ENCODE measurements at places on chromosomes 1 and 21.
A peak's percentile ranks its signal among the peaks of the same experiment; 100 is the strongest.

DNA sequence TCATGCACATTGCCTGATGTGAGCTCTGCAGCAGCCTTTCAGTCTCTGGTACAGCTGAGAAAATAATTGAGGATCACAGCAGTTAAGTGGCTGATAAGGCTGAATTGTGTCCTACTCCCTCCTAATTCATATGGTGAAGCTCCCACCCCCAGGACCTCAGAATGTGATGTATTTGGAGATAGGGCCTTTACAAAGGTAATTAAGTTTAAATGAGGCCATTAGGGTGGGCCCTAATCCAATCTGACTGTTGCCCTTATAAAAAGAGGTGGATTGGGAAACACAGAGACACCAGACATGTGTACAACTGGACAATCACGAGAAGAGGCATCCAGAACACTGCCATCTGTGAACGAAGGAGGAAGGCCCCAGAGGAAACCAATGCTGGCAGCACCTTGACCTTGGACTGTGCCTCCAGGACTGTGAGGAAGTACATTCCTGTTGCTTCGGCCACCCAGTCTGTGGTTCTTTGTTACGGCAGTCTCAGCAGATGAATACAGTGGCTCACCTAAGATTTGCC lies 148.1 kb downstream of the TRABD2B start:
- DNase-seq: no peak

DNA sequence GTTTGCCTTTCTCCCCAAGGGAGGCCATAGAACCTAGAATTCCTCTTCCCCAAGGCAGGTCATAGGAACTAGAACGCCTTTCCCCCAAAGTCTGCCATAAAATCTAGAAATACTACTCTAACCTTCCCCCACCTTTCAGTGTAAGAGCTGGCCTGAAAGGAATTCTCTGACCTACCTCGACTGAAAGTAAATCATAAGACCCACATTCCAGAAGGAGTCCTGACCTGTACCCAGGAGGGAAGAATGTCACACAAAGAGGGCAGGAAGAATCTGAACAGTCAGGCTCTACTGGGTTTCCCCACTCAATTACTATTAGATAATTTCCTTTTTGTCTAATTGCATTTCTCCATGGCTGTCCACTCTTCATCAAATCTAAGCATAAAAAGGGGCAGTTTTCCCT lies 5.7 kb upstream of the ATG4C start:
- no peak for DNase-seq

GRCh38 chr1:151156515-151156819 lies at the start of gene TNFAIP8L2:
Gene TNFAIP8L2 (plus strand): TSS chr1:151156649. CDS start chr1:151158698, 2,049 bp downstream.
- peak; percentile 90 for DNase-seq

- DNase-seq: peak; percentile 50
Observed at GRCh38 chr1:168341483-168341975, 60.9 kb downstream of the TBX19 start.

DNA sequence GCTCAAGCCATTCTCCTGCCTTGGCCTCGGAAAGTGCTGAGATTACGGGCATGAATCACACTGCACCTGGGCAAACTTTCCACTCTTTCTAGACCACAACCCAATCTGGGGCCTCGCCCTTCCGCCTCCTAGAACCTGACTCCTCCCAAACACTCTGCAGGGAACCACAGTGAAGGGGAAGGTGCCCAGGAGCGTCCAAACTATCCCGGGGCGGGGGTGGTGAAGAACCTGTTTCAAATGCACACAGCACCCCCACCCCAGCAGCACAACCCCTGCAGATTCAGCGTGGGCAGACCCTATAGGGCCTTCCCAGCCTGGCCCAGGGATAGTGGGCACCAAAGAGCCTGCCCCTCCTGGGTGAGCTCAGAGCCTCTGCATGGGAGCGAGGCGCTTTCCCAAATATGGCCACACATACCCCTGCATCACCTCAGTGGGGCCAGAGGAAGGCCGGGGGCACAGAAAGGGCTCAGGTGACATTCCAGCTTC lies 86.9 kb downstream of the STUM start:
- no peak for DNase-seq

DNA sequence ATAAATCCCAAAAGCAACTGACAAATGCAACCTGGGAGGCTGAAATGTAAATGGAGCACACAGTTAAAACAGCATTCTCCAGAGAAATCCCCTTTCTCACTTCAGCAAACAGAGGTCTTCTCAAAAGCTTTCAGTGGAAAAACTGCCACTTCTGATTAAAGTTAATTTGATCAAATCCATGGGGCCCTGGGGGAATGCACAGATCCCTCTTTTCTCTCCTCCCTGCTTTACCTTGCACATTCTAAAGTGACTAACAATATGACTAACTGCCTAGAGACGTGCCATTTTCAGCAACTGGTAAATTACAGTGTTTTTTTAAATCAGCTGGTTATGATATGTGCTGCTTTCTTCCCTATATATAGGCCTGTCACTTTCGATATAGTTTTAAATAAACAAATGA lies 142.5 kb downstream of the RERE start:
- DNase-seq: no peak

DNA sequence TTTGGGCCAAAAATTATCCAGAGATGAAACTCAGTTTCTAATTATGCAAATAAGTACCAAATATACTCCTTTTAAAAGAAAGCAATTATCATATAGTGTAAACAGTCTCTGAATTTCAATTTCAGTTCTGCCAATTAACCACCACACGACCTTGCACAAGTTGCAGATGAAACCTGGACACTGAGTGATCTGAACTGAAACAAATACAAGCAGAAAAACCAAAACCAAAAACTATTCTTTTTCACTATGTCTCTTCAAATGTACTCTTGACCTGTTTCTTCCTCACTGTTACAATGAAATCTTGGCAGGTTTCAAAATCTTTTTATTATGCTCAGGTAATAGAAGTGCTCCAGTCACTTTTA lies 79.2 kb downstream of the TYW3 start:
- DNase-seq: no peak

GRCh38 chr1:85245456-85245855 lies 14.0 kb downstream of the C1orf52 start:
- no peak for DNase-seq

DNA sequence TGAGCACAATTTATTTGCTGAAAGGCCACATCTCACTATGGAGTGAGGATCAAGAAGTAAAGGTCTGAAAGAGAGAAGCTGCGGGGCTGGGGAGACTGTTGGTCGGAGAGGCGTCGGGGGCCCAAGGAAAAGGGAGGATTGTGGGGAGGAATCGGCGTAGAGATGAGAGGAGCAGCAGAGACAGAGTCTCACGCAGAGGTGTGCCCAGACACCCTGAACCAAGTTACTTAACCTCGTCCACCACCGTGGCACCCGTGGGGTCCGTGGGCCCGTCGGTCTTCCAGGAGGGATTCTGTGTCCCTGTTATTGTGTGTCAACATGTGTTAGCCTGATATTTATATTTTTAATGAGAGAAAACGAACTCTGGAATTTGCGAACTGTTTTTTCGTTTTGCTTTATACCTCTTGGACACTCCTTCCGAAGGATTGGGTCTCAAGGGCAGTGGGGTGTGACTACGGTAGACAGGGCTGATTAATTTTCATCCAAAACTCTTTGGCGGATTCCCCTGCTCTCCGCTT lies 3.8 kb upstream of the NBPF1 start:
- peak; percentile 43 for DNase-seq

DNA sequence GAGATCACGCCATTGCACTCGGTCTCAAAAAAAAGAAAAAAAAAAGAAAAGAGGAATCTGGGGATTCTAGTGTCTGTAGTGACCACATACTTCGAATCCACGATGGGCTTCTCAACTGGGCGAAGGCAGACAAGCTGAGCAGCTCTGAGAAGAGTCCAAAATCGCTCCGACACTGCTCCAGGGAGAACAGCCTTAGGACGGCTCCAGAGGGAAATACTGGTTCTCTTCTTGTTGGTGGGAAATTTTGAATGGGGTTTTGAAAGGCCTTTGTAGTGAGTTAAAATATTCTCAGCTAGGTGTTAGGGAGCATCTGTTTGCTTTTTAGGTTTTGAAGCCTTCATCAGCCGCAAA lies 18.3 kb upstream of the HJV start:
- no peak for DNase-seq

DNA sequence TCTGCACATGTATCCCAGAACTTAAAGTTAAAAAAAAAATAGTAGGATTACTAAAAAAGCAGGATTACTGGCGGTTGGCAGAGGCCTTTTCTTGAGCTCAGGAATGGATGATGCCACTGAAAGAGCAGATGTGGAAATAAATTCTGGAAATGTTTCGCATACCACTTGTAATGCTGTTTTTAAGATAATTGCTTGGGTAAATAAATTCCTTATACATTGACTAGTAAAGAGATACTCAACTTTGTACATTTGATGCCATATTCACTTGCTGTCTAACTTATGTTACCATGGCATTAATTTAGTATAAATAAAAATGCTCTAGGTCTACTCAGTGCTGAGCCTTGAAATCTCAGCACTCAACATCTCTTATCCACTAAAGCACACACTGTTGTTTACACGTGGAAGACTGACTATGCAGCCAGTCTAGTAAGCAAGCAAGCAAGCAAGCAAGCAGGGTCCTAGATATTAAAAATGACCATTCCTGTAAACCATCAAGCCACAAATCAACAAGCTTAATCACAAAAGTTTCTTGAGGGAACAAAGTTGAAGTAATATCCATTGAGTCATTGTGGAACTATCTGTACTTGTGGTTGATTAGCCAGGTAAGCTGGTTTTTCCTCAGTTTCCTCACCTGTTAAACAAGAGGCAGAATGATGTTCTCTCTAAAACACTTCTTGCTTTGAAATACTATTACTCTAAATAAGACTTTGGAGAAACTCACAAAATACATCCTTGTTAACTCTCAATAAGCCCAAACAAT lies 1.7 kb upstream of the RASAL2 start:
- no peak for DNase-seq

DNA sequence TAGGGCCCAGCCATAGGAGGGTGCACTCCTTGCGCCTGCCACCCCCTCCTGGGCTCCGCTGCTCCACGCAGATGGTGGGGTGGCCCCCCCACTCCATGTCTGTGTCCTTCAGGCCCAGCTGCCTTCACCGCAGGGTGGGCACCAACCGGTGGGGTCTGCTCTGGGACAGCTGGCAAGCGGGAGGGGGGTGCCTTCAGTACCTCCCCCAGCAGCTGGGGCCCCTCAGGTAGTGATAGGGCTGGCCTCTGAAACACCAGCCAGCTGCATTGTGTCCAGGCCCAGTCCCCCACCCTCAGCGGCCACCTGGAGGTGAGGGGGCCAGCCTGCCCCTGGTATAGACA lies 360 bp downstream of the GJC2 start:
- no peak for DNase-seq

DNA sequence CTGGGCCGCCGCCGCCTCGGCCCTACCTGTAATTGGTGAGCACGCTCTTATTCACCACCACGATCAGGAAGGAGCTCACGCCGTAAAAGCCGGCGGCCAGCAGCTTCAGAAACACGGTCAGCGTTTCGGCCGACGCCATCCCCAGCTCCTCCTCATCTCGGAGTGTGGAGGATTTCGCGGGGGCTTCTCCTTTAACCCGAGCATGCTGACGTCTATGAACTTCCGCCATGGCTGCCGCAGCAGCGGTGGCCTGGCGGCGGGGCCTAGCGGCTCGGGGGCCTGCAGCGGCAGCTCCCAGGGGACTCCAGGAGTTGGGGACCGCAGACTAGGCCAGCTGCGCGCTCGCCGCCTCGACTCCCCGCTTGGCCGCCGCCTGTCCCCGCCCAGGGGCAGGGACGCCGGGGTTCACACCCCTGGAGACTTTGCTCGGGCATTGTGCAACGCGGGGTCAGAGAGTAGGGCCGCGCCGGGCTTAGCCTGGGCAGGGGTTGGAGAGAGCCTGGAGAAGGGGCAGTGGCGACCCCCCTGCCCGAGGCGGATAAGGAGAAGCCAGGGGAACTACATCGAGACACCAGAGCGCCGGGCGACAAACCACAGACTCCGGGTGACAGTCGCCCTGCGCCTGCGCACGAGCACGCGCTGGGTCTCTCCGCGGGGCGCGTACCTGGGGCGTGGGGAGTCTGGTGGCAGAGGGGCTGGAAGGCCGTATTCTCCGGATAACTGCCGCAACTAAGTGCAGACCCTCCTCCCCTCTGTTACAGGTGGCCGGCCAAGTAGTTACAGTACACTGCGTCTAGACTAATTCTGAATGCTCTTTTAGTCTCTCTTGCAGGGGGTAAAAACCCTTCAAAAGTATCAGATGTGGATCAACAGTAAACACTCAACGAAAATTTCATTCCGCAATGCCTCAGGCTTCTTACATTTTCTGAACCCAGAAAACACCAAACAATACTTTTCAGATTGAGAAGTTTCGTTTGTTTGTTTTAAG lies at the start of gene SLC35D1:
TSS of gene SLC35D1 (minus strand) at position 364 of the 988 bp plus-strand sequence. CDS start at position 229, 135 bp downstream.
- DNase-seq: peak; percentile 75

GRCh38 chr1:229726061-229726460 lies 100.0 kb downstream of the URB2 start:
- DNase-seq: no peak

- peak; percentile 31 for DNase-seq
Observed at GRCh38 chr1:30275926-30276764, 447.2 kb downstream of the MATN1 start.

DNA sequence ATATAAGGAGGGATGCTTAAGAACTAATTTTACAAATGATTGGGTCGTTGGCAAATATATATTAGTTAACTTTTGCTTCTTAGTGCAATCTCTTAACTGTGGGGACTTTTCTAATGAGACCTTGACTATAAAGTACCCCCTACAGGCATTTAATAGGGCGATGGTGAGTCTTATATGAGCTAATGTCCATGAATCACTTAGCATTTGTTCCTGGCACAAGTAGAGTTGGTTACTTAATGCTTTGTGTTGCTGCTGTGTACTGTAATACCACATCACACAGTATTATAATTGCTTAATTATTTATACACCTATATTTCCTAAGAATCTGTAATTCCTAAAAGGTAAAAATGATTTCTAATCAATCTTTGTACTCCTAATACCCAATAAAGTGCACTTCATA lies 25.3 kb upstream of the TMCO1 start:
- no peak for DNase-seq

DNA sequence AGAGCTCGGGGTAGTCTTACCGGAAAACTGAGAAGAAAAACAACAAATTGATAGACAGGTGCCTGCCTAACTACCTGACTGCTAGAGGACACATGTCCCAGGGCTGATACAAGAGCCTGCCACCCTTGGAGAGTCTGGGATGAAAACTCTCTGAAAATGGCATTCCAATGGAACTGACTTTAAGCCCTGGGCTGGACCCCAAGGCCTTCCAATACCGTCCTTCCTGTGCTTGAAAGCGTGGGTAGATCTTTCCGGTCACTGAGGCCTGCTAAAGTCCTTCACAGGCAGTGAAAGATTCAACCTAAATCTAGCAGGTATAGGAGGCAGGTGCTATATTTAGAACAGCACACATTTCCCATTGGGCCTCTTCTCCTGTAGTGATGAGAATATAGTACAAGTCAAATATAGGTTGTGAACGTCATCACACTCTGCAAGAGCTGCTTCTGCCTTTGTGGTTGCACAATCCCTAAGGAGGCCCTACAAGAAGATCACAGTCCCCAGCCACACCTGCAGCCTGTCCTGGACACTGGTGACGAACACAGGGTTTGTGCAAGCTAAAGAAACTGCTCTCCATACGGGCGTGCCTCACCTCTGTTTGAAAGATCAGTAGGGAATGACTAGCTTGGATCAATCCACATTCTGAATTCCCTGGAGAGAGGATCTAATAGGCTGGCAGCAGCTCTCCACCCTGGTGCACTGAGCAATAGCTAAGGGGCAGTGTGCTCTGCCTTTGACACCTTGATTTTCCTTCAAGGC lies 876 bp upstream of the CHML start:
- no peak for DNase-seq

Measured in activated CD8-positive, alpha-beta memory T cell treated with anti-CD3 and anti-CD28 coated beads, Interleukin-2, amount 10 ng/mL, durations not matched to agents 7 days and 5 days (primary cell).